Central memory CD4-positive, alpha-beta T cell (primary cell): ENCODE measurements at places on chromosomes 2 and 18.

DNA sequence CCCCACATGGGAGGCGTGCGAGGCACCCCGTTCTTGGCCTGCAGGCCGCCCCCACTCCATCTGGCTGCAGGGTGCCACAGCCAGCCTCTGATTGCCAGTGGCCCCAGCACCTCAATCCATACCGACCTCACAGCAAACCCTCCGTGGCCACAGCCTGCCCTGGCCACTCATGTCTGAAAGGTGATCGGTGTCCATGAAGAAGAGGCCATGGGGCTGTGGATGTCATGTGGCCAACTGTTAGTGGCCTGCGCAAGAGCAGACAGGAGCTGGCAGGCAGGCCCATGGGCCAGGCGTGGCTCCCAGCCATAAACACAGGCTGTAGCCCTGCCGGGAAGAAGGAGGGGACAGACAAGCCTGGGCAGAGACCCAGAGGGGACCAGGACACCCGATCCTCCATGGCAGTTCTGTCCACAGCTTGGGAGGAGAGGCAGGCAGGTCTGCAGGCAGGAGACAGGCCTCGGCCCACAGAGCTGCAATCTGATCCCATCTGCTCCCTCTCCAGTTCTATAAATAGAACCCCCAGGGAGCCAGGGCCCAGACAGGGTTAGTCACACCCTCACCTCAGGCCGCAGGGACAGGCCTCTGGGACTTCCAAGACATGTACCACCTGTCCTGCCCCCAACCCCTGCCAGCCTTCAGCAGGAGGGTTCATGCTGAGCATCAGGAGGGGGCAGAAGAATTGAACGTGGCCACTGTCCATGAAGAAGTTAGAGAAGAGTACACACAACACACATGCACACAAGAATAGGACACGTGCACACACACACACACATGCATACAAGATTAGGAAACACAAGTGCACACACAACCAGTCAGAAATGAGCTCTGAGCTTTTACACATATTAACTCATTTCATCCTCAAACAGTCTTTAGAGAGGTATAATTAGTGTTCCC lies 16.9 kb downstream of the STEAP3 start:
- DNase-seq, result no peak

DNA sequence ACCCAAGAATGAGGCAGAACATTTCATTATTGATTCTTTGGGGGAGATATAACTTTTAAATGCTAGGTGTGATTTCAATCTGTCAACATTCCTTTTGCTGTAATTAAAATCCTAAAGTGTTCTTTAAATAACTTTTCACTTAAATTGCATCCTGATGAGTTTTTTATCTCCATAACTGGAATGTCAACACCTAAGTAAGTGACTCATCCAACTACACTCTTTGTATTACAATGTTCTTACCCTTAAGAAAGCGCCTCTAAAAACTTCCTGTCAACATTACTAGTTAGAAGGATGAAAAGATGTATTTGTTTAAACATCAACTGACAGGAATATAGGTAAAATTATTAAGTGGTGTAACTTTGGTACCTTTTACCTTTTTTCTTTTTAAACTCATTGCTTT lies 1657.0 kb downstream of the LRP1B start:
- DNase-seq, result no peak

- DNase-seq, result no peak
Measured at GRCh38 chr2:217092710-217093379, 233.0 kb upstream of the TNP1 start.

GRCh38 chr2:29206941-29207340 lies 91.7 kb downstream of the CLIP4 start:
- no peak for DNase-seq

- DNase-seq, result no peak
Measured at GRCh38 chr2:189661957-189662321, 680 bp downstream of the ASNSD1 start.

DNA sequence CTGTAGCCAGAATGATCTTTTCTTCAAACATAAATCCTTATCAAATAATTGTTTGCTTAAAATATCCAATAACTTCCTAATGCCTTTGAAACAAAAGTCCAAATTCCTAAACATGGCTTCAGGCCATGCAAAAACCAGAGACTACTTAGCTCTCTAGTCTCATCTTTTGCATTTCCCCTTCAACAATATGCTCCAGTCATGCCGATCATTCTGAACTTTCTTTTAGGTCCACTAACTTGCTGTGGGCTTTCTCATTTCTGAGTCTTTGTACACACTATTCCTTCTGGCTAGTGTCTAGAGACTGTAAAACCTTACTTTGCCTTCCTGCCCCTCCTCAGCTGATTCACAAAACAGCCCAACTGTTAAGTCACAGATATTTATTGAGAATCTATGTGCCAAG lies 51.5 kb downstream of the VIL1 start:
- DNase-seq, result no peak

- DNase-seq, result no peak
Measured at GRCh38 chr18:44789710-44790109, 109.0 kb downstream of the SETBP1 start.

- DNase-seq, result no peak
Measured at GRCh38 chr2:18473241-18474181, 86.9 kb downstream of the RDH14 start.

GRCh38 chr18:1559563-1559962 lies 654.9 kb downstream of the ADCYAP1 start:
- DNase-seq, result no peak

- no peak for DNase-seq
Measured at GRCh38 chr2:130369965-130370341, 14.1 kb downstream of the PTPN18 start.

- no peak for DNase-seq
Measured at GRCh38 chr2:2694746-2695145, 363.7 kb upstream of the MYT1L start.

- no peak for DNase-seq
Measured at GRCh38 chr2:54691445-54692135, 31.9 kb upstream of the EML6 start.

GRCh38 chr2:63589148-63589958 lies 590 bp downstream of the MDH1 start:
- DNase-seq, result peak; percentile 10

GRCh38 chr2:32688541-32688940 lies 60.7 kb downstream of the TTC27 start:
- DNase-seq, result no peak

GRCh38 chr2:120289221-120289906 lies 36.7 kb downstream of the RALB start:
- no peak for DNase-seq

- DNase-seq, result no peak
Measured at GRCh38 chr2:23669413-23670244, 257.3 kb downstream of the ATAD2B start.

DNA sequence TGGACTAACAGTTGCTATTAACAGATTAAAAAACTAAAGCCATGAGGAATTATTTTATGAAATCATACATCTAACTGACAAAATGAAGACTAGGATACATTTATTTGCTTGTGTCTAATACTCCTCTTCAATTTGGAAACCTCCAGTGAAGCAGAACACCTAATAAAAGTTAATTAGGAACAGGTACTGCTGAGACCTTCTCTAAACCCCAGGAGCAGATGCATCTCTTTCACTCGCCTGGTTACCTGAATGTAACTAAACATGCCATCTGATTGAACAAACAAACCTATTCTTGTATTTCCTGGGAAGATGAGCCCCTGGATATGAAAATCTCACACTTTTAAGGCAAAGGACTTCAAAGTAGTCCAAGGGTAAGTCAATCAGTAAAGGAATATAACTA lies 898.2 kb downstream of the NRXN1 start:
- DNase-seq, result no peak

- DNase-seq, result no peak
Measured at GRCh38 chr18:46296656-46297055, 192.5 kb downstream of the HAUS1 start.

DNA sequence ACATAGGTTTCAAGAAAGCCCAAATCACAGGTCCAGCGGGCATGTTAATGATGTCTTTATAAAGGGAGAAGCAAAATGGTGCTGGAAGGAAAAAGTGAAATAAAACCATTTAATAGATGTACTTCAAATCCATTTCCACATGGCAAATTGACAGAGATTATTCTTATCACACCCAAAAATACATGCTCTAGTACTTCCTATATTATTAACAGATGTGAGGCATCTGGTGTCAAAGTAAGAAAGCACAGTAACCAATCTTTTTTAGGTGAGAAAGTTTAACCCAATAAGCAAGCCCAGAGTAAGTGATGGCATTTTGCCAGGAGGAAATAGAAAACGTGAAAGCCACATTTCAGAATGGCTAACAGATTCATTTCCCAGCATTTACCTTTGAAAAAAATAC lies 128.0 kb downstream of the ABCA12 start:
- DNase-seq, result no peak

DNA sequence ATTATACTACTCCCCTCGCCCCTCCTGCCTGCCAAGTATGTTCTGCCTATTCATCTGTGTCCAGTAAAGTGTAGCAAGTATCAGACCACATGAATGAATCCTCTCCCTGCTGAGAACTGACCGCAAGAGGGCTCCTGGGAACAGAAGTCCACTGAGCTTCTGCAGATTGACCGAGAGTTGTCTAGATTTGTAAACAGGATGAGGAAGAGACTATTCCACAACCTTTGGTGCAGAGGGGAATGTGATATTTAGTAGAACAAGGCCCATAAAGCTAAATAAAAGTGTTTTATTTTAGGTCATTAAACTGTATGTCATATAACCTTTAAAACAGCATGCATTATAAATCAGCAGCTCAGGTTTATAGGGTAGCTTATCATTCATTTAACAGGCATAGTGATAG lies 377.0 kb downstream of the DCC start:
- no peak for DNase-seq

DNA sequence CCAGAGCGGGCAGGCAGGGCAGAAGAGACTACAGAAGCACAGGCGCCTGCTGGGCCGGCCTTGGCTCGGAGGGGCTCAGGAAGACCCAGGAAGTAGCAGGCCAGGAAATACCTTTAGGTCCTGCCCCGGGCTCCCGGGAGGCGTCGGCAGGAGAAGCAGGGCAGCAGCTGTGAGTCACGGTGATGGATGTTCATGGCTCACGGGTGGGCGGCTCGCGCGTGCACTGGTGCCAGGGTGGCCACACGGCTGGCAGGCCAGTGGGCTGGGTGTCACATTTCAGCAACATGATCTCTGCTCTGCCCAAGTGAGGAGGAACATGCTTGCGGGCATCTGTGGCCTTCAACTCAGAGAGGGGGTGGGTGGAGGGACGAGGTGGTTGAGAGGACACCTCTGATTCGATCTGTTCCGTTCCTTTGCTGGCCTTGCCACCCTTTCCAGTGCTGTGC lies 139.3 kb downstream of the KLHL29 start:
- DNase-seq, result no peak

- no peak for DNase-seq
Measured at GRCh38 chr2:82641598-82642180, 1817.4 kb downstream of the SUCLG1 start.

DNA sequence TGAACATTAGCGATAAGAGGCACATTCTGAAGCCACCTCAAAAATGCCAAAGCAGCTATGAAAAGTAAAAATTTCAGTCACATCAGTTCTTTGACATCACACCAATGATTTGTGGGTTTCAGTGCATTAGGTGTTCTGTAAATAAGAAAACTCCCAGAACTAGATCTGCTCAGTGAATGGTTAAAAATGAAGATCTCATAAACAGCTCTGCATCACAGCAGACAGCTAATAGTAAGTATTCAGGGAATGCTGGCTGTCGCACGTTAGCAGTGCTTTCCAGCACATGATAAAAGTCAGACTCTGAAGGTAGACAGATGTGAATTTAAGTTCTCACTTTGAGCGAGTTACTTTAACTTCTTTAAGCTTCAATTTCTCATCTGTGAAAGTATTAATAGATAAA lies 154.9 kb downstream of the SATB2 start:
- DNase-seq, result no peak

GRCh38 chr2:84498150-84498799 lies 18.0 kb upstream of the DNAH6 start:
- no peak for DNase-seq

DNA sequence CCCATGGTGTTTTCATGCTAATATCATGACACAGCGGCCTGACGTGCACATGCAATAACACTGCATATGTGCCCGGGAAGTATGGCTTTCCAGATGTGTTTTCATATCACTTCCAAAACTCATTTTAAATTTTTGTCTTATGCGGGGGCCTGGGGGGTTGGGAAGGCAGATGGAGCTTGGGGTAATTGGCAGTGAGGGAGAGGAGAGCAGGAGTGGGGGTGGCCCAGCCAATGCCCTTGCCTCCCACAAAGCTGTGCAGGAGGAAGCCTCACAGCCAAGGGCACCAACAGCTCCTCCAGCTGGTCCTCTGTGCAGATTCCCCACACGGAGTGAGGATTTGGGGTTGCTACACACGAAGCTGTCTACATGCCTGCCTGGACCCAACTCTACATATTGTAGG lies 805.2 kb downstream of the GALR1 start:
- no peak for DNase-seq

- DNase-seq, result no peak
Measured at GRCh38 chr2:136136931-136137330, 19.0 kb upstream of the CXCR4 start.

- no peak for DNase-seq
Measured at GRCh38 chr2:235740821-235741220, 247.0 kb downstream of the AGAP1 start.

GRCh38 chr2:30280596-30281434 lies 49.5 kb downstream of the LBH start:
- no peak for DNase-seq

DNA sequence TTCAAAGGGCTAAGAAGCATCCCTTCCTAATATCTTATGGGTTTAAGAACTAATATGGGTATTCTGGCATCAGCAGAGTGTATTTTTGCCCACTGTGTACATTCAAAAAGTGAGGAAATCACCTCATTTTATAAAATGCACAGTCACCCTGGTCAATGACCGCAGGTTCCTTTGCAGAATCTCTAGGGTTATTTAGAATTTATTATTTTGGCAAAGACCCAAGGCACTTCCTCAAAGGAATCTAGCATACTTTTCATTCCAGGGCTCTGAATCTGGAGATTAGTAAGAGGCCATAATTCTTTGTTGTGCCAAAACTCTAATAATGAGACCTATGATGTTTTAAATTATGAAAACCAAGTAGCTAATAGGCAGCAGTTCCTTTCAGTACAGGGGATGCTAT lies 27.2 kb upstream of the CDH2 start:
- DNase-seq, result no peak

DNA sequence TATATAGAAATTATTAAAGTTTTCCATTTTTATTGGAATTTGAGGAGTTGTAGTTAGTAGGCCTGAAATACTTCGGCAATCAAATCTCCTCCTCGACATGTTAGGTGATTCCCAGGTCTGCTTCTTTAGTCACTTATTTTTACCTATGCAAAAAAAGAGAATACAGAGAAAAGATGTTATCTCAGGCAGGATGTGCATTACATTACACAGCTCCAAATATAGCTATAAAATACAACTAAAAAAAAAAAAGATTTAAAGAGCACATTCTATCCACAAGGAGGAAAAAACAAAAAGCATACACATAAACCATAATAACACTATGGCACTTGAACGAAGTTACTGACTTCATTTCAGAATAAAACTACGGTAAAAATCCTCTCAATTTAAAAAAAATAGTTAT lies 8.1 kb downstream of the STK17B start:
- peak; percentile 67 for DNase-seq

DNA sequence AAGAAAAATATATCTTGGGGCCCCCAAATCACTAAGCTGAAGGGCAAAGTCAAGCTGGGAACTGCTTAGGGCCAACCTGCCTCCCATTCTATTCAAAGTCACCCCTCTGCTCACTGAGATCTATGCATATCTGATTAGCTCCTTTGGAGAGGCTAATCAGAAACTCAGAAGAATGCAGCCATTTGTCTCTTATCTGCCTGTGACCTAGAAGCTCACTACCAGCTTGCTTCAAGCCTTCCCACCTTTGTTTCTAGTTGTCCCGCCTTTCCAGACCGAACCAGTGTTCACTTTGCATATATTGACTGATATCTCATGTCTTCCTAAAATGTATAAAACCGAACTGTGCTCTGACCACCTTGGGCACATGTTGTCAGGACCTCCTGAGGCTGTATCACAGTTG lies 479.4 kb downstream of the METTL4 start:
- DNase-seq, result no peak
